NCI-H187 (cell line): ENCODE measurements at places on chromosomes 16 and 17.

GRCh38 chr16:926715-927114 lies 44.1 kb downstream of the LMF1 start:
- DNase-seq = no peak

DNA sequence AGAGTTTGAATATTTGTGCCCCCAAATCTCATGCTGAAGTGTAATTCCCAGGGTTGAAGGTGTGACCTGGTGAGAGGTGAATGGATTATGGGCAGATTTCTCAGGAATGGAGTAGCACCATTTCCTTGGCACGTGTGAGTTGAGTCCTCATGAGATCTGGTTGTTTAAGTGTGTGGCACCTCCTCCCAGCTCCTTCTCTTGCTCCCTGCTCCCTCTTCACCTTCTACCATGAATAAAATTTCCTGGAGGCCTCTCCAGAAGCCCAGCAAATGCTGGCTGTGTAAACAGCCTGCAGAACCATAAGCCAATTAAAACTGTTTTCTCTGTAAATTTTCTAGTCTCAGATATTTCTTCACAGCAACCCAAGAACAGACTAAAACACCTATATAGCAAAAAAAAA lies 12.6 kb upstream of the APOH start:
- DNase-seq = no peak

- DNase-seq = no peak
These were observed 153.2 kb upstream of the CHMP6 start for GRCh38 chr17:80838311-80839025.

DNA sequence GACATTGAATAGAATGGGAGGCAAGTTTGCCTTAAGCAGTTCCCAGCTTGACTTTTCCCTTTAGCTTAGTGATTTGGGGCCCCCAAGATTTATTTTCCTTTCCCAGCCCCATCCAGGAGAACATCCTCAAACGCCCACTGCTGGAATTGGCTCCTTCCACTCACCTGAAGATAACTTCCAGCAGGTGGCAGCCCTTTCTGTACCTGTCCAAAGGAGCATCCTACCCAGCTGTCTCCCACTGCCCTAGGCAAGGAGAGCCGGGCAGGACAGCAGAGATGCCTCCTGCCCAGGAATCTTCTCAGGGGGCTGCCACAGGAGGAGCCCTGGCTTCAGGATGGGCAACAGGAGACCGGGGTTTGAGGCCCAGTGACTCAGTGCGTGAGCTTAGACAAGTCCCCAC lies 6.4 kb downstream of the CACNG5 start:
- no peak for DNase-seq

- DNase-seq = no peak
These were observed 1.4 kb downstream of the MPRIP start for GRCh38 chr17:17043461-17044271.

- no peak for DNase-seq
These were observed 810.6 kb downstream of the CDH11 start for GRCh38 chr16:64311241-64311640.

- DNase-seq = no peak
These were observed 12.0 kb upstream of the RNF157 start for GRCh38 chr17:76252040-76252954.
